ENCODE measurements at places on chromosomes 5 and 9.

DNA sequence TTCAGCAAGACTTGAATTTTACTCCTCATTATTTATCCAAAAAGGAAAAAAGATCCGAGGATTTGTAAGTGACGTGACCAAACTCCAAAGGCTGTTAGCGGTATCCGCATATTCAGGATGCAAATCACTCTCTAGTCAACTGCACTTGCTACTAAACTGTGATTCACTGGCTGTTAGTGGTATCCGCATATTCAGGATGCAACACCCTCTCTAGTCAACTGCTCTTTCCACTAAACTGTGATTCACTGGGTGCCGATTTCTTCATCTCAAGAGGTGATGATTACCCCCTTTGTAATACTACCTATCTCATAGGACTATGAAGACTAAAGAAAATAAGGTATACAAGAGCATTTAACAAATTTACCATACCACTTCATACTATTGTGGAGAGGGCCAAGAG lies 5.7 kb downstream of the MAPKAP1 start:
- DNase-seq: peak; percentile 25

- DNase-seq: peak; percentile 92
Observed at GRCh38 chr5:73826301-73827105, 200.5 kb downstream of the ARHGEF28 start.

DNA sequence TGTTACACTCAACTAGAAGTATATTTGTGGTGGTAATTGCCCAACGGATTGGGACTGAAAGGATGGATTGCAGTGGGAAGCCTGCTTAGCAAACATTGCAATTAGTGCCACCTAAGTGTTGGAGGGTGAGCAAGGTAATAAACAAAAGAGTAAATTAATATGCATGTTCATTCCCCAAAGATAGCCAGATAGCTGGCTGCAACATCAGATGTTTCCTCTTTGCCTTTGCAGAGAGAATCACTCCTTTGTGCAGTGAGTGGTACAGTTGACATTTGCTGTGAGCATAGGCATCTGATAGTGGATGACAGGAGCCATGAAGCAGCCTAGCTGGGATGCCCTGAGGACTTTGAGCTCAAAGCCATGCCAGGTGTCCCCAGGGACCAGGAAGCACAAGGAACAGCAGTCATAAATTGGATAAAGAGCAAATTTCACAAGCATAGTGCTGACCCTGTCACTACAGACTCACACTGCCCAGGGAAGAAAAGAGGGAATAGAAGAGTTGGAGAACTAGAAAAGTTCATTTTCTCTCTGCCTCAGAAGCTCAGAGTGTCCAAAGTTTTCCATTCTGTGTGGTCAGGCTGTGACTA lies 336.1 kb upstream of the SLC30A5 start:
- no peak for DNase-seq

DNA sequence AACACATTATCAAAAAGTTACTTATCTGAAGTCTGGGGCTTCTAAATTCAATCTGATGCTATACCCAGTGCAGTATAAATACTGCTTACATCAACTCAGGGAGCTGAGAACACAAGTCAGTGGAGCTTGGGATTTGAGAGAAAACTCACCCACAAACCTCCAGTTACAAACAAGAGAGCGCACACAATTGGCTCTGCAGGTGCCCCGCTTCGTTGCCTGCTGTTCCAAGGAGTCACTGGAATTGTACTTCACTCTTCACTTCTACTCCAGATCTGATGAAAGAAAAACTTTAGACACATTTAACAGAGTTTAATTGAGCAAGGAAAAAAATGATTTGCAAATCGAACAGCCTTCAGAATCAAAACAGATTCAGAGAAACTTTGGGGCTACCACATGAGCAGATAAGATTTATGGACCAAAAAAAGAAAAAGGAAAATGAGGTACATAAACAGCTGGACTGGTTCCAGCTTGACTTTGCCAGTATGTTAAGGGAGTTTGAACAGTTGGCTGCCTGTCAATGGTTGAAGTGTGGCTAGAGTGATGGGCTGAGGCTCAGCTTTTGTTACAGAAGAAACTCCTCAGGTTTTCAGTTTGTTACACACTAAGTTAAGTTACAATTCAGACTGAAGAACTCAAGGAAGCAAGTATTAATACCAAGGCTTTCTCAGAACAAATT lies 156.6 kb downstream of the AOPEP start:
- peak; percentile 11 for DNase-seq

- DNase-seq: peak; percentile 36
Observed at GRCh38 chr5:139481580-139482049, 943 bp downstream of the STING1 start.

DNA sequence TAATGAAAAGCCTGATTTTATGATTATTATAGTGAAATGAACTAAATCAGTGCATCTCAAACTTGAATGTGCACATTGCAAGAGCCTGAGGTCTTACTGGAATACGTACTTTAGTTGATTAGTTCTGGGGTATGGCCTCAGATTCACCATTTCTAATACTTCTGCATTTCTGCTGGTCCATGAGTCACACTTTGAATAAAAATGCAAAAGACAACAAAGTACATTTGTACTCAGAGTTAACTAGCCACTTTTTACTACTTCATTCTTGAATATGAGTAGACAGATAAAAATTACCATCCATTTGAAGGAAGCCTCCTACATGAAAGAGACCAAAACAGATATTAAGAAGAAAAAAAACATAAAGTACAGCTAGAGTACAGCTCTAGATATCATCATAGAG lies 27.1 kb upstream of the PRR16 start:
- DNase-seq: peak; percentile 51

DNA sequence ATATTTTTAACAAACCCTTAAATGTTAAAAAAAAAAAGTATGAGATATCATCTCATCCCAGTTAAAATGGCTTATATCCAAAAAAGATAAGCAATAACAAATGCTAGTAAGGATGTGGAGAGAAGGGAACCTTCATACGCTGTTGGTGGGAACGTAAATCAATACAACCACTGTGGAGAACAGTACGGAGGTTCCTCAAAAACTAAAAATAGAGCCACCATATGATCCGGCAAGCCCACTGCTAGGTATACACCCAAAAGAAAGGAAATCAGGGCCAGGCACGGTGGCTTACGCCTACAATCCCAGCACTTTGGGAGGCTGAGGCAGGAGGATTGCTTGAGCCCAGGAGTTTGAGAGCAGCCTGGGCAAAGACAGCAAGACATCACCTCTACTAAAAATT lies 3.0 kb downstream of the MTMR12 start:
- no peak for DNase-seq

DNA sequence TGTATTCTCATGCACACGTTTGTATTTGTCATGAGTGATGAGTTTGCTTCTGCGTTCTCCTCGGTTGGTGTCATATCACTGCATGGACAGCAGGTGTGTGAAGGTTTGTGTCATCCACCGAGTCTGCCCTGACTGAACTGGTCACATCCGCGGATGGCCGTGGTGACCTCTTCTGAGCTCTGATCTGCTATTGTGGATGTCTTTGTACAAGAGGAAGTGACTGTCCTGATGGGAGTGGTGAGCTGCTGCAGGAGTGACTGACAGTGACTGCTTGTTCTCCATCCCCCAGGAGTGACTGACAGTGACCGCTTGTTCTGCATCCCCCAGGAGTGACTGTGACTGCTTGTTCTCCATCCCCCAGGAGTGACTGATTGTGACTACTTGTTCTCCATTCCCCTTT lies 69.9 kb downstream of the EHMT1 start:
- no peak for DNase-seq

DNA sequence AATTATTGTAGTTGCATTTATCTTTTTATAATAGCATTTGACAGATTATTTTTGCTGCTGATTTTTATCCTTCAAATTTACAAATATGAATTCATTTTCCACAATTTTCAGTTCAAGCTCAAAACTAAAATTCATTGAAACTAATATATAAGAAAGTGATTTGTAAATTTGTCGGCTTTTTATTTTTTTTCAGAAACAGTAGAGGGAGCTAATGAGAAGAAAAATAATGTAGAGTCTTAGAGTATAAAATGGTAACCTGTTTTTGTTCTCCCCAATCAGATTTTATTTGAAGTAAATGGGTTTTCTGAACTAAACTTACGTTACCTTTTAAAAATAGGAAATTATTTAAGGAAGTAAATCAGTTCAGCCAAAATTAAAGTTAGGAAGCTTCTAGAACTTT lies 19.2 kb downstream of the PRRC1 start:
- DNase-seq: no peak

GRCh38 chr9:104068546-104068945 lies 25.6 kb upstream of the SMC2 start:
- DNase-seq: no peak

DNA sequence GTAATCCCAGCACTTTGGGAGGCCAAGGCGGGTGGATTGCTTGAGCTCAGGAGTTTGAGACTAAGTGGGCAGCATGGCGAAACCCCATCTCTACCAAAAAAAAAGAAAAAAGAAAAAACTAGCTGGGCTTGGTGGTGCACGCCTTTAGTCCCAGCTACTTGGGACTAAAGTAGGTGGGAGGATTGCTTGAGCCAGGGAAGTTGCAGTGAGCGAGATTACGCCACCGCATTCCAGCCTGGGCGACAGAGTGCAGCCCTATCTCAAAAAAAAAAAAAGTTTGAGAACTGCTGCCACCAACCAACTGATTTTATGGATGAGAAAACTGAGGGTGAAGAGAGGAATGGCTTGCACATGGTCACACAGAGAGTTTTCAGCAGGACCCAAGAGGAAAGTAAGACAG lies 175.1 kb downstream of the DOCK8 start:
- no peak for DNase-seq

GRCh38 chr9:120465685-120466407 lies 114.1 kb downstream of the CDK5RAP2 start:
- DNase-seq: no peak

DNA sequence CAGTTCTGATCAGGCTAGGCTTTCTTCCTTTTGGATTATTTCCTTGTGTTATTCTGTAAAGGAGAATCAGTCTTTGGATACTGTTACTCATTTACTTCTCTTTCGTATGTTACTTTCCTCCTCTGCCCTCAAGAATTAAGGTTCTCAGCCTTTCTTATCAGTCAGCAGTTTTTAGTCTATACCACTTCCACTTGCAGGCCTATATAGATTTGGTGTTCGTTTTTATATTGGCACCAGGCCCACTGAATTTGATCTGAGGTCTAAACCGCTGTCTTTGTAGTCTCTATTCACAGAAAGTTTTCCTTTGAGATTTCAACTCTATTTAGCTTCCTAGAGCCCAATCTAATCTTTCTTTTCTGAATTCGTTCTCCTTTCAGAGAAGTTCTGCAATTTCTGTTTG lies 62.8 kb downstream of the ERBIN start:
- no peak for DNase-seq

DNA sequence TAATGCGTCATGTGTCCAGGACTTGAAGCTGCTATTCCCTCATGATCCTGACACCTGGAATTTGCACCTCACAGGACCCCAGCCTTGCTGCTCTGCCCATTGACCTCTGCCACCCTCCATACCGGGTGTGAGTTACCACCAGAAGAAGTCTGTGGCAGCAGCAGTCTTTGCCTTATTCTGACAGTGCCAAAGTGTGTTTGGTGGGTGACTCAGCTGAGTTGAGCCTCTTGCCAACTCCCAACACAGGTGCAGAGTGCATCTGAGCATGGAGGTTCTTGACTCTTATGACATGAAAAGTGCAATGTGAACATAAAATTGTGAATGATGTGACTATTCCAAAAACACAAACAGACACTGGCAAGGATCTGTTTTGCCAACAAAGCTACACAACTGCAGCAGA lies 1166.5 kb upstream of the CDH18 start:
- DNase-seq: no peak

GRCh38 chr5:167280111-167280510 lies 1011.3 kb upstream of the WWC1 start:
- no peak for DNase-seq

DNA sequence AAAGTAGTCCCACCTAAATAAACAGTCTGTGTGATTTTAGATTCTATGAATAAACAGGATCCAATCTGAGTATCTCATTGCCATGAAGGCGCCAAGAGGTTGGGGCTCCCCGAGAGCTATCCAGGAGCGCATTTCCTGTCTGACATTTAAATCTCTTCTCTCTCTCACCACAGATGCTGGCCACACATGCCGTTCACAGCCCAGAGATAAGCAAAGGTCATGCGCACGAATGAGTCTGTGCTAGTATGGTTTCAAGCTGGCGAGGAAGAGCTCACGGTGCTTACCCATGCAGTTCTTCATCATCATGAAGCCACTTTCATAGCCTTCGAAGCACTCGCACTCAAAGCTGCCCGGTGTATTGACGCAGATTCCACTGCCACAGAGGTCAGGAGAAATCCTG lies 199.4 kb downstream of the FBN2 start:
- DNase-seq: no peak

GRCh38 chr9:133443248-133443647 lies 16.5 kb upstream of the CACFD1 start:
- DNase-seq: no peak

DNA sequence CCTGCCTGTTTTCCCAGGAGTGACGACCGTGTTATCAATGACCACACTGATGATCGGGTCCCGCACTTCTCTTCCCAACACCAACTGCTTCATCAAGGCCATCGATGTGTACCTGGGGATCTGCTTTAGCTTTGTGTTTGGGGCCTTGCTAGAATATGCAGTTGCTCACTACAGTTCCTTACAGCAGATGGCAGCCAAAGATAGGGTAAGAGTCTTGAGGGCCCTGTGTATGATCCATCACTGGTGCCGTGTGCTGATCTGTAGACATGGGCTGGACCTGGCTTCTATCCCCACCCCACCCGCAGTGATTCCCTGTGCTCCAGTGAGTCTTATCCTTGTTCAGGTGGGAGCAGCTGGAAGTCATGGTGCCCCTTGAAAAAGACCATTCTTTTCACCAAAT lies 26.0 kb downstream of the GABRP start:
- peak; percentile 47 for DNase-seq

DNA sequence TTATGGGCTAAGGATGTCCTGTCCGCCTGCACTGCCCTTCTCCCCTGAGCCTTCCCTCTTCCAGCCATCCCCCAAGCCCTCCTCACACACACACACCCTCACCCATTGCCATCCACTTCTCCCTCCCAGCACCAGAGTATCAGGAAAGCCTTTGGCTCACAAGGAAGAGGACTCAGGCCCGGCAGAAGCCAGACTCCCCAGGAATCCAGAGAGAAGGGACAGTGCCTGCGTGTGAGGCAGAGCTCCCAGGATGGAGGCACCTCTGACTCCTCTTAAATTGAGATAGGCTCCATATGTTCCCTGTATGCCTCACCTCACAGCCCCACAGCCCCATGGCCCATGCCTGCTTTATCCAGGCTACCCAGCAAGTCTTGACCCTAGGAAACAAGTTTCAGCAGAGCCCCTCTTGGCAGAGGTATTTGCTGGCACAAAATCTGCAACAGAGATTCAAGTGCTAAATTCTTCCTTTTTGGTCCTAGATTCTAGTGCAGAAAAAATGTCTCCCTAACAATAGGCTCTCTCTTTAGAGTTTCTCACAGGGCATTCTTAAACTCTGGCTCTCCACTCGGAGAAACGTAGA lies 761 bp downstream of the IL17B start:
- no peak for DNase-seq

DNA sequence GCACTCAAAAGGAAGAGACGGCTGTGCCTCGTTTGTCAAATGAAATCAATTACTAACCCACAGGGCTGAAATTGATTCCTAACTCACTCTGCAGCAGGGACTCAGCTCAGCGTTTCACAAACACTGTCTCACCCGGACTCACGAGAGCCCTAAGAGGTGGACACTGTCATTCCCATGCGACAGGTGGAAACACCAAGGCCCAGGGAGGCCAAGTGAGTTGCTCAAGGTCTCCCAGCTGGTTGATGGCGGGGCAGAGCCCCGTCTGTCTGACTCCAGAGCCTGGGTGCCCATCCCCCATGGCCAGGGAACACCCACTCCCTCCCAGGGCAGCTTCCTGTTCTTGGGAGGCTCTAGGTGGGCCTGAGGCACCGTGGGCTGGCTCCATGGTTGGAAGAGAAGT lies 1.3 kb upstream of the PLPP7 start:
- DNase-seq: no peak
